ENCODE measurements at places on chromosomes 7 and 10.

- no peak for DNase-seq
Measured at GRCh38 chr7:151278949-151279348, 30.5 kb upstream of the SMARCD3 start.

GRCh38 chr10:12742771-12743170 lies 258.7 kb downstream of the CCDC3 start:
- DNase-seq, result no peak

GRCh38 chr10:72218726-72219125 lies 2.6 kb upstream of the ASCC1 start:
- no peak for DNase-seq

DNA sequence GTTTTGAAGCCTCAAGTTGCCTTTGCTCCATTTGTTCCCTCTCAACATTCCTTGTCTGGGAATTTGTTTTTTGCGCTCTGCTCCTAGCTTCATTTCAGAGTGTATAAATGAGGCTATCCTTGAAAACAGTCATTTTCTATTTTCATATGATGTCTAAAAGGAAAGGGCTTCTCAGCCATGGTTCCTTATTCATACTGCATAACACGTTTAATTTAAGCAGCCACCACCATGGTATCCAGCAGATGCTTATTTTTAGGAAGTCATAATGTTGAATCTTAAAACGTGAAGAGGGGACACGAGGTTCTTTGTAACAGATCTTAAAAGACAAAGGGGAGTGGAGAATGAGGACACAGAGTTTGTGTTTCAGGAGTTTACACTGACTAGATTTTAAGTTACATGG lies 14.5 kb downstream of the POU6F2 start:
- DNase-seq, result no peak

- DNase-seq, result no peak
Measured at GRCh38 chr10:62721687-62722086, 82.8 kb upstream of the ADO start.

DNA sequence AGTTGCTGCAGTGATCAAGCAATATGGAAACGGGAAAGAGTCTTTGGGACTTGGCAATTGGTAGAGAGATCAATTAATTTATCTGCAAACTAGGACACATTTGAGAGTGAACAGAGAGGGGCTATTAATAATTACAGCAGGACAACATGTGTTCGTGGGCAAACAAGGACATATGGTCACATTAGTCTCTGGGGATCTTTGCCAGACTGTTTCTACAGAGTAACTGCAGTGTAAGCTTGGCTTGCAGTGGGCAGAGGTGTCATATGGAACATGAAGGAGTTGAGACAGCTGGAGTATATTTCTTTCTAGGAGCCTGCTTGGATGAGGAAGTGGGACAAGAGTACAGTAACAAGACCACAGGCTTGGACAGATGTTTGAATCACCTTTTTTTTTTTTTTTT lies 232.1 kb upstream of the LYZL1 start:
- no peak for DNase-seq

DNA sequence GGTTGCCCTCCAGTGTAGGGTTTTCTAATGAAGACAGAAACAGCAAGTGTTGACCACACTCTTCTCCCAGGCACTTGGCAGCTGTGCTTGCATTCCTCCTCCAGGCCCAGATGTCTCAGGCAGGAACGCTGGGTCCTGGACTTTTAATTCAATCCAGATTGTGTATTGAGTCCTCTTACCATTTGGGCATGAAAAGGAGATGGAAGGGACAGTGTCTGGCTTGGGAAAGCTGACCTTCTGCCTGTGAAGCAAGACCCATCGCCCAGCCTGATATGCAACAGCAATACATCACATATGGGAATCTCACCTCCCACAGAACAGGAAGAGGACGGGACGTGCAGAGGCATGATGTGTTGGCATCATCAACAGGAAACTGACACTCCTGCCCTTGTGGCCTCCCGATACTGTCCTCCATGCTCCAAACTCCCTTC lies 174.4 kb upstream of the LYZL2 start:
- peak; percentile 74 for DNase-seq

GRCh38 chr10:75428434-75429158 lies 2.8 kb upstream of the LRMDA start:
- peak; percentile 23 for DNase-seq

- no peak for DNase-seq
Measured at GRCh38 chr10:10794046-10794445, 223.6 kb upstream of the CELF2 start.

DNA sequence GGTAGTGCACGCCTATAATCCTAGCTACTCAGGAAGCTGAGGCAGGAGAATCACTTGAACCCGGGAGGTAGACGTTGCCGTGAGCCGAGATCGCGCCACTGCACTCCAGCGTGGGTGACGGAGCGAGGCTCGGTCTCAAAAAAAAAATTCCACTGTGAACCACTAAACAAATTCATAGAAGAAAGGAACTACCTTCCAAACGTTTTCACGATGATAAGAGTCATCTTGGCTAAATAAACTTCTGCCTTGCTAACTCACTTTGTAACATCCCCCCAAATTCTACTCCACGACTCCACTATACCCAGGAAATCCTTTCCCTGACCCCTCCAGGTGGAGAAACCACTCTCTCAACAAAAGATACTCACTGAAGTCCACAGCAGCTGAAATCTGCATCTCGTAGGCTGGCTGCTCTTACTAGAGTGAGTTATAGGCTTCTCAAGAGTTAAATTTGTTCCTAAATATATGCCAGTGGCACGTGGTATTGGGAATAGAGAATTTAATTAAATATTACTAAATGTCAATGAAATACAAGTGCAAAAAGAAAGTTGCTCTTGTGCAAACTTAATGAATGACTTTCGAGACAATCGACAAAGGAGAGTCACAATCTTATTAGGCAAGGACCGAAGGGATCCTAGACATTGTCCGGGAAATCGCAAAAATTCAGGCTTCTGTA lies 1.6 kb upstream of the GTF2I start:
- no peak for DNase-seq

GRCh38 chr7:51732116-51732515 lies 415.5 kb upstream of the COBL start:
- no peak for DNase-seq

GRCh38 chr7:6205971-6206660 lies 66.3 kb downstream of the CYTH3 start:
- peak; percentile 60 for DNase-seq

DNA sequence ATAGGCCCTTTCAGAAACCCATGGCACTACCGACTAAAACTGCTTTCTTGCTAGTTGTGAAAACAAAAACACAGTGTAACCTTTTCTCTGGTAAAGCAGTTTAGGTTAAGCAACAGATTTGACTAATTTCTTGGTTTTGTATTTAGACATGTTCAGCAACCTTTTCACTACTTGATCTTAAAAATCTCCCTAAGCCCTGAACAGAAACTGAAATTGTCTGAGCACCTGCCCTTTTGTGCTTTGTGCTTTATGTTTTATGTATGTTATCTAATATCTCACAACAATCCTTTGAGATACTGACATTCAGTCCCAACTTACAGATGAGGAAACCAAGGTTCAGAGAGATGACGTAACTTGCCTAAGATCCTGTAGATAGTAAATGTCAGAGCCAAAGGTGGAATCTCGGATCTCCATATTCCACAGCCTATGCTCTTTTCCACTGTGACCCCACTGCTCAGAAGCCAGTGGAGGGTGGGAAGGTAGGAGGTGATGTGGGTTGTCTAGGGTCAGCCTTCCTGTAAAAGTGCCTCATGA lies 146.6 kb downstream of the LCOR start:
- DNase-seq, result no peak

GRCh38 chr7:136953386-136953785 lies 84.9 kb downstream of the CHRM2 start:
- DNase-seq, result peak; percentile 88

DNA sequence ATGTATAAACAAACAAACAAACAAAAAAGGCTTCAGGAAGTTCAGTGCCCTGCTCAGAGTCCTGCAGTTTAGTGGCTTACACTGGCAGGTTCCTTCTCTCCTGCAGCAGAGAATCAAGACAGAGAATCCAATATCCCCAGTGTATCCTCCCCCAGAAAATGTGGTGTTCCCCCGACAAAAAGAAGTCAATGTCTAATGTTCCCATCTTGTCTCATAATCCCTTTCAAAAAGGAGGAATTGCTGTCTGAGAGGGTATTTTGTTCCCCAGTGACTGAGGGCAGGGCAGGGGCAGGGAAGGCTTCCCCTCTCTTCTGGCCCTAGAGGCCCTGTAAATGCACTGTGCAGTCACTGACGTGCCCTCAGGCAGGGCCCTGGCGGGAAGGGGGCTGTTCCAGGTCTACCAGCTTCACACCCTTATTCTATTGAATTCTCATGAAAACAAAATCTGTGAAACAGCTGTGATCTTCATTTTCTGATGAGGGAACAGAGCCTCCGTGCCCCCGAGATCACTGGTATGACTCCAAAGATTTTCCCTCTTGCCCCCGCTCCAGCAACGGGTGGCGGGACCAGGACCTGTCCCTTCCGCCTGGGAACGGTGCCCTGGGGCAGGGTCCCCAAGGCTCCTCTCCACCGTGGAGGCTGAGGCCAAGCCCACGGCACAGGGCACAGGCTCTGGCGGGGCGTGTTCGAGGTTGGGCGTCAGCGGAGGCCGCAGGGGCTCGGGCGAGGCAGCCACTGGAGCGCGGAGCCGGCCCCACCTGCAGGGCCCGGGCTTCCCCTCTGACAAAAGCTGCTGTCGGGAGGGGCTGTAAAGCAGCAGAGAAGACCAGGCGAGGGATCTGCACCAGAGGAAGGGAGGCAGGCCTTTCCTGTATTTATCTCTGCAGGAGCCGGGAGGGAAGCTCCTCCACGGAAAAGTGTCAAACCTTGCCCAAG lies 13.4 kb upstream of the WDFY4 start:
- DNase-seq, result no peak

DNA sequence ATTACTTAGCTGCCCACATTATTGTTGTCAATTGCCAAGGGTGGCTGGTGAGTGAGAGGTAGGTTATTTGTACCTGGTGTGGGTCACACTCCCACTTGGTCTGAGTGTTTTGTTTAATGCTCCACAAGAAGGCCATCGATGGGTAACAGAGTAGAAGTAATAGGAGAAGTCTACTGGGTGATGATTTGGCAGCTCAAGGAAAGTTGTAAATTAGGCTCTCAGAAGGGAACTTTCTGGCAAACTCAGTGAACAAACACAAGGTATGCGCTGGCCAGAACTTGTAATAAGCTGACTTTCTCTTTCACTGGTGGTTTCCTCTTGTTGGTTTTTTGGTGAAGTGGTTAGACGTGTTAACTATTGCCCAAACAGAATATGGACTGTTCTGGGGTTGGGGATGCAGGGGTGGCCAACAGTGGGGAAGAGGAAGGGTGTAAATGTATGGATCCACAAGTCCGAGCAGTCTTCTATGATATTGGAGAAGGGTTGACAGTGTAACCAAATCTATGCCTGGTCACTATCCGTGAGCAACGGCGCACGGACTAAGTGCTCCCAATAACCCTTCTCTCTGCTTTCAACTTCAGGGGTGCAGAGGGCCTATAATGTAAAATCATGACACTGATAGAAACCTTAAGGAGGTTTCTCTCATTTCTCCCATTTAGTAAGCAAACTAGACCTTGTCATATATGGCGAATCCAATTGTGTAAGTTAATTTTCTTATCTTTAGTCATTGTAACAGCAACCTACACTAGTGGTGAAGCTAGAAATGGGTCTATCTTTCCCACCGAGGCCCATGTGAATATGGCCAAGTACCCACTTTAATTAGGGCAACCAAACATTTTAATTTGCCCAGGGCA lies 212.8 kb downstream of the PTEN start:
- no peak for DNase-seq

DNA sequence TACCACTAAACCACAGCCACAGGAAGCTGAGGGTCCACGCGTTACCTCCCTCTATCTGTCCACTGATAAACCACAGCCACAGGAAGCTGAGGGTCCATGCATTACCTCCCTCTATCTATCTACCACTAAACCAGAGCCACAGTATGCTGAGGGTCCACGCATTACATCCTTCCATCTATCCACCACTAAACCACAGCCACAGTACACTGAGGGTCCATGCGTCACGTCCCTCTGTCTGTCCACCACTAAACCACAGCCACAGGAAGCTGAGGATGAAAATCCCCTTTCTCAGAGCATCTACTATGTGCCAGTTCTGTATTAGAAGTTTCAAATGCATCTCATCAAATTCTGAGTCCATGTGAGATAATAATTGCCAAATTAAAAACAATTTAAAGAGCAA lies 589.3 kb downstream of the DNAJB6 start:
- DNase-seq, result no peak

DNA sequence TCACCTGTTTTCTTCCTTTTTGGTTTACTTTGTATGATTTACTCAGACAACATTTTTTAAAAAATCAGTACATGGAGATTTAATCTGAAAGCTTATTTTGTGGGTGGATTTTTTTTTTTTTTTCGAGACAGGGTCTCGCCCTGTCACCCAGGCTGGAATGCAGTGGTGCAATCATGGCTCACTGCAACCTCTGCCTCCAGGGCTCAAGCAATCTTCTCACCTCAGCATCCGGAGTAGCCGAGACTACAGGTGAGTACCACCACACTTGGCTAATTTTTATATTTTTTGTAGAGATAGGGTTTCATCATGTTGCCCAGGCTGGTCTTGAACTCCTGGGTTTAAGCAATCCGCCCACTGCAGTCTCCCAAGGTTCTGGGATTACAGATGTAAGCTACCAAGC lies 2.5 kb downstream of the GSTO1 start:
- no peak for DNase-seq

GRCh38 chr10:98168147-98168546 lies 33.7 kb downstream of the R3HCC1L start:
- no peak for DNase-seq

- no peak for DNase-seq
Measured at GRCh38 chr10:22386503-22386902, 41.2 kb downstream of the SPAG6 start.

- no peak for DNase-seq
Measured at GRCh38 chr10:46555366-46555712, 1.1 kb downstream of the GPRIN2 start.

GRCh38 chr10:48215486-48216203 lies 58.9 kb downstream of the FRMPD2 start:
- DNase-seq, result peak; percentile 43

DNA sequence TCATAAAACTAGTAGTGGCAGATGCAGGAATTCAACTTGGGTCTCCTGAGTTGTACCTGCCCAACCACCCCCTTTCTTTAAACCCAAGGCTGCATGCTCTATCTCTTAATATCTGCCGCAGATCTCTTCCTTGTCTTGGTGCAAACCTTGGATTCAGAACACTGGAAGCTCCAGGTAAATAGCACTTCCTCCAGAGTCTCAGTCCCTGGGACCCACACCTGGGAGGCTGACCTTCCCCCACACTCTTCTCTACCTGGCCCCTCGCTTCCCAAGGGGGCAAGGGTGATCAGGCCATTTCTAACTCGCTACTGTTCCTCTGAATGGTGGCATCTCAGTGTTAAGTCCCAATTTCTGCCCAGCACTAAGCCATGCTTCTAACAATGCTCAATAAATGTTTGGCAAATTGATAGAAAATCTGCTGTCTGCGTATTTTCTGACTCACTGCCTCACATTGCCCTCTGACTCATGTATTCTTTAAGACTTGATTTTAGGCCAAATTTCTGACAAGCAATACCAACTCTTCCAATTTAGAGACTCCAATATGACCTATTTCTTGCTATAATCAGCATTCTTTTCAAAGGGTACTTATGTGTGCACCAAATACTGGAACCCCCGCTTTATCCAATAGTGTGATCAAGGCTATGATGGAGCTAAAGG lies 68.0 kb upstream of the PPP1R3C start:
- DNase-seq, result peak; percentile 65

Measured in fibroblast of skin of back (primary cell).